ENCODE measurements at places on chromosomes 4 and X. TPM values are rescaled to one million over a fixed set of nuclear protein-coding genes. Genes with fewer than 3 reads are reported as not detected.
A peak's percentile ranks its signal among the peaks of the same experiment; 100 is the strongest.

DNA sequence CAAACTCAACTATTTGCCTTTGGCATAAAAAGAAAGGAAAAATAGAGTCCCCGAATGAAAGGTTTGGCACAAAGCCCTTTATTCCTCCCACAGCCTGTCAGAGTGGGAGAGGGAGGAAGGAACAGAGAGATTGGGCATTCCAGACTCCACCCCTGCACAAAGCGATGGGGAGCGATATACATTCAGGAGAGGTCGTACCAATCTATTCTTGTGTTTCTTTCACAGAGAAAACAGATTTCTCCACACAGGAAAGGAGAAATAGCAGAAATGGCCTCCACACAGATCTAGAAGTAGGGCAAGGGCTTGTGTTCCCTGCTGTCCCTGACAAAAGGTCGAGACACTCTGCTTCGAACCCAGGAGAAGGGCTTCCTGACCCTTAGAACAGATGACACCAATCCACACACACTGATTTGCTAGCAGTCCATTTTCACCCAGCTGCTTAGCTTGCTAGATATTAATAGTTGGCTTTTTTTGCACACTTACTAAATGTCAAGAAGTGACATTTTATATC is 197.4 kb downstream of the MAML3 start:
- no peak for DNase-seq

- DNase-seq = no peak
Observed at GRCh38 chr4:139833151-139833910, 167.7 kb downstream of the MGST2 start.

DNA sequence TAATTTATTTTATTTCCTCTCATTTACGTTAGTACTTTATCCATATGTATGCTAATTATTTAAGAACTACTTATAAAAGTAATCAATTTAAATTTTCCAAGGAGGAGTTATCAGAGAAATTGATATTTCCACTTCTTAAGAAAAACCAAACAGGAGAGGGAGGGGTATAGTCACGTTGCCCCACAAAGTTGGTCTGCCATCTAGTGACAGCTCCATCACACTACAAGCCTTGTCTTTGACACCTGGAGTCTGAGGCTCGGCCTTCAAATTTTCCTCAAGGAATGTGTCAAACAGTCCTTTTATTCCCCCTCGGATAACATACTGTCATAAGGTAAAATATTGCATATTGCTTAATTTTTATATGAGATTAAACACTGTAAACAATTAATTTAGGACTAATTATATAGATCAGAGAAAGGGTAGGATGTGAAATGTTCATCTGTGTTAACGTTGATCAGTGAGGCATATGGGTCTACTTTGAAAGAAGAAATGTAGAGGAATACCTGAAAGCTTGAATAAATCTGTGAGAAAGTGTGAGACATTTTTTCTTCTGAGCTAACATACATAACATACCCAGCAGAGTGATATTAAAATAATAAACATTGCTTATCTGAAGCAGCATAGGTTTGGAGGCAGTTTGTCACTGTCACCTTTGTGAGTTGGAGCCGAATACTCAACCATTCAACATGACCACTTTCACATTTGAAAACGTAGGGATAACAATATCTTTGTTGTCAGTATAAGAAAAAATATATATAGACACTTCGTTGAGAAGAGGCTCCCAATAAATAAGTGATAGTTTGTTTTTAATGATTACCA is 114.4 kb downstream of the GLRA3 start:
- DNase-seq = peak; percentile 68

- no peak for DNase-seq
Observed at GRCh38 chr4:41866799-41867677, 68.2 kb upstream of the TMEM33 start.

DNA sequence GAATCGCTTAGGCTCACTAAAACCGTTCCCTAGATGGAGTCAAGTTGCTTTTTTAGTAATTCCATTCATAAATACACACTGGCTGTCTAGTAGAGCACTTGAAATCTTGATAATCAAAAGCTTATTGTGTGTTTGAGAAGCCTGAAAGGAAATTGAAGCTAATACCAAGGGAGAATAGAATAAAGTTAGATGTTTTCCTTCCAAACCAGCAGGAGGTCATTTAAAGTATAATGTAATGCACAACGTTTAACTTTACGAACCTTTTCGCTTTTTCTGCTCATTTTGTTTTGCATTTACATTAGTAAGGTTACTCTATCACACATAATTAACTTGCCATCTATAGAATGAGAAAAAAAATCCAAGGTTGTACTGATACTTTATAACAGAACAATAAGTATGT is 440.9 kb downstream of the NKX6-1 start:
- peak; percentile 44 for DNase-seq

DNA sequence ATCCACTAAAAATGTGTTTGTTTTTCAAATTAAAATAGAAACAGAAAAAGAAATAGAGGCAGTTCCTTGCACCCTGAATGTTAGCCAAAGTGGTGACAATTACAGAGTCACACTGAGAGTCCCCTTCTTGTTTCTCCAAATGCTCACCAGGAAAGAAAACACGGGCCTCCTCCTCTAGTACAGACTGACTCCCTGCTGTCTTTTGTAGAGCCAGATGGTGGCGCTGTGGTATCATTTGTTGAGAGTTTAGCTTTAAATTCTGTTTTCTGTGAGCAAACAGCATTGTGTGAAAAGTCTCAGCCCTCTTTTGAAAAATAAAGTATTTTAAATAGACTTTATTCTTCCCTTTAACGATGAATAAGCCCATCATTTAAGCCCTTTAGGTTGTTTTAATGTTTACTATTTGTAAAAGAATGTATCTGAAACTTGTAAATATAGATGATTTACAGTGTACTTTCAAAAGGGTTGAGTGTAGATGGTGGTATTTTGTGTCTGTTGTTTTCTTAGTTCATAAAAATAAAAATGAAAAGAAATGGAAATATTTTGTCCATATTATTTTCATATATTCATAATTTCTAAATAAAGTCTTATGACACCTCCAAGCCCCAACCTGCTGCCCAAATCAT is 36.9 kb upstream of the ATOH1 start:
- DNase-seq = peak; percentile 60

DNA sequence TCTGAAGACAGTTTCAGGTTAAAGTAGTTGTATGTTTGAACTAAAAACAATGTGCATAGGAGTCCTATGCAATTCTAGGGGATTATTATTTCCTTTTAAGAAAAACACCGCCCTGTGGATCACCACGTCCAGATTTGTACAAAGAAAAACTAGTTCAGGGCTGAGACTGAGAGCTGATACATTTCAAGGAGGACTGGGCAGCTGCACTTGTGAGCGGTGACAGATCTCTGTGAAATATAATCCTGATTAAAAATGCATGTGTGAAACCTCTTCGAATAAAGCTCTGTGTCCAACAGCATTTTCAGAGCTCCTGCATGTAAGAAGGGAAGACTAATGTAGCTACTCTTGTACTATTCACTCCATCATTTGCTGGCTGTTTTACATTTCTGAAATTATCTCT is 365.8 kb upstream of the PITX2 start:
- no peak for DNase-seq

DNA sequence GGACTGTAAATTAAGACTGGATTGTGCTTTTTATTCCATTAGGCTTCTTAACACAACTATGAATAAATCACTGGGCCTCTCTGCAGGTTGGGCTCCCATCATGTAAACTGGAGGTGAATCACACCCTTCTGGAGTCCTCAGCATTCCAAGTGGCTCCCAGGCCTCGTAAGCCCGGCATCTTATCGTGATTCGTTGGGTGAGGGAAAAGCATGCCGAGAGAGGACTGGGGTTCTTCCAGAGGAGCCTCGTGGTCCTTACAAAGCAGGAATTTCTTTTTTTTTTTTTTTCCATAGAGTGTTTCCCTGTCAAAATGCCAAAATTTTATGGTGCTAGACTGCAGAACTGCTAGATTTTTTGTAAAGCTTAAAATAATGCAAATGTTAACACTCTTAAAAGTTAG is 20.0 kb downstream of the CLDN22 start:
- no peak for DNase-seq

- DNase-seq = no peak
Observed at GRCh38 chrX:122087341-122087740, 1039.9 kb downstream of the GLUD2 start.

DNA sequence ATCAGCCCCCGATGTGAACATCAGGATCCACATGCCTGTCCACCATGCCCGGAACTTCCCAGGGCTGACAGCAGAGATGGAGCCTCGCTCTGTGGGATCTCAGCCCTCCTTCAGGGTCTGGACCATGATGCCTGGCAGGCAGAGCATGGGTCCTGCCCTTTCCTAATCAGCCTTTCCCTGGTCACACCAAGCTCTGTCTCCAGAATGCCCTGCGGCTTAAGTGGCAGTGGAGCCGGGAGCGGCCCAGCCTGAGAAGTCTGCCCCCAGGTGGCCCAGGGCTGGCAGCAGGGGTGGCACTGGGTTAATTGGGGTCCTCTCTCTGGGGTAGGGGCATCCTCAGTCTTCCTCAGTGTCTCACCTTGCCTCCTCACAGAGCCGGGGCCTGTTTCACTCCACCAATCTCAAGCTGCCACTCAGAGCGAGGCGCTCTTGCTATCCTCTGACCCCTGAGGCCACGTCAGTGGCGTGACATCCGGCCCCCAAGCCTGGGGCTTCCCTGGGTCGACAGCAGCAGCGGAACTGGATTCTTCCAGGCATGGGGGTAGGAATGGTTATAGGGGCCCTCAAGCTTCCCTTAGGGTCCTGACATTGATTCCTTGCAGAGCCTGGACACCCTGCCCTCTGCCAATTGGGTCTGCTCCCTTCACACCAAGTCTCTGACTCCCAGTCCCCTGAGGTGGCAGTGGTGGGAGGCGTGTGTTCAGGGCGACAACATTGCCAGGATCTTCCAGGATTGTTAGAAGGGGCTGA is 20.8 kb upstream of the TMEM185A start:
- no peak for DNase-seq

- no peak for DNase-seq
Observed at GRCh38 chrX:46856483-46856882, 19.6 kb downstream of the RP2 start.

GRCh38 chrX:25295466-25295865 is 279.7 kb upstream of the ARX start:
- peak; percentile 3 for DNase-seq

GRCh38 chr4:17587094-17587822 is 10.3 kb downstream of the LAP3 start:
- DNase-seq = no peak

DNA sequence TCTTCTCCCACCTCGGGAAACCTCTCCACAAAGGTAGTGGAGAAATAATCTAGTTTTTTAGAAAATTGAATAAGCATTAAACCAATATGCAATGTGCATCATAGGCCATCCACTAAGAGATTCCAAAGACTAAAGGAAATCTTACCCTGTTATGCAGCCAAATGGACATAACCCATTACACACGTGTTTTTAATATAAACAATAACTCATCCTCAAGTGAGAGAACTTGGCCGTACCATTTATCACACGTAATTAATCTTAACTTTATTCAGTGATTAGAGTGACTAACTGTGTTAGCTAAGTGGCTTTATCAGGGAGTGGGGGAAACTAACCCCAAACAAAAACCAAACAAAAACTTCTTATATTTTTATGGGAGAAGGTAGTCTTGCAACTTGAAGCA is 57.8 kb downstream of the AFM start:
- DNase-seq = no peak

GRCh38 chr4:37999000-37999716 is 39.0 kb downstream of the PTTG2 start:
- no peak for DNase-seq

DNA sequence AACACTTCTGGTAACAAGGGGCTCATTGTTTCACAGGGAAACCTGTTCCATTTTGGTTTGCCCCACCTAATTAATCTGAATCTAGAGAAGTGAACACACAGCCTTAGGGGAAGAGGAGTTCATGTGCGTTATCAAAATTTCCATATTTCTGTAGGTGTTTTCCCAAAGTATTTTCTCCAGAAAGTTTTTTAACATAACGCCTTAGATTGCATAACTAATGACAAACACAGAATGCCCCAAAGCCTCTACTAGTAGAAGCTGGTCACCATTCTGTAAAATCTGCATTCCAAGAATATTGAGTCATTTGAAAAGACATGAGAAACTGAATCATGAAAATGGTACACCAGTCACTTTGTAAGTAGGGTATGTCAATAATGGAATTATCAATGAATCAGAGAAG is 41.1 kb downstream of the IL13RA2 start:
- DNase-seq = no peak

The USP9X gene
- total RNA-seq = 76.0 TPM

The CACNA1F gene
- not detected for total RNA-seq

The NHSL2 gene
- total RNA-seq = 0.66 TPM

The ABLIM2 gene
- 3.2 TPM for total RNA-seq

The S100P gene
- 0.45 TPM for total RNA-seq
